ENCODE measurements at places on chromosomes 2 and 18.
A peak's percentile ranks its signal among the peaks of the same experiment; 100 is the strongest.

GRCh38 chr2:233498126-233498525 lies 68.5 kb downstream of the USP40 start:
- DNase-seq = no peak

GRCh38 chr2:223597076-223597475 lies 5.1 kb downstream of the SCG2 start:
- DNase-seq = no peak

GRCh38 chr2:58107803-58108710 lies 61.5 kb downstream of the VRK2 start:
- no peak for DNase-seq

GRCh38 chr18:79522451-79523205 lies 126.9 kb downstream of the NFATC1 start:
- DNase-seq = no peak

DNA sequence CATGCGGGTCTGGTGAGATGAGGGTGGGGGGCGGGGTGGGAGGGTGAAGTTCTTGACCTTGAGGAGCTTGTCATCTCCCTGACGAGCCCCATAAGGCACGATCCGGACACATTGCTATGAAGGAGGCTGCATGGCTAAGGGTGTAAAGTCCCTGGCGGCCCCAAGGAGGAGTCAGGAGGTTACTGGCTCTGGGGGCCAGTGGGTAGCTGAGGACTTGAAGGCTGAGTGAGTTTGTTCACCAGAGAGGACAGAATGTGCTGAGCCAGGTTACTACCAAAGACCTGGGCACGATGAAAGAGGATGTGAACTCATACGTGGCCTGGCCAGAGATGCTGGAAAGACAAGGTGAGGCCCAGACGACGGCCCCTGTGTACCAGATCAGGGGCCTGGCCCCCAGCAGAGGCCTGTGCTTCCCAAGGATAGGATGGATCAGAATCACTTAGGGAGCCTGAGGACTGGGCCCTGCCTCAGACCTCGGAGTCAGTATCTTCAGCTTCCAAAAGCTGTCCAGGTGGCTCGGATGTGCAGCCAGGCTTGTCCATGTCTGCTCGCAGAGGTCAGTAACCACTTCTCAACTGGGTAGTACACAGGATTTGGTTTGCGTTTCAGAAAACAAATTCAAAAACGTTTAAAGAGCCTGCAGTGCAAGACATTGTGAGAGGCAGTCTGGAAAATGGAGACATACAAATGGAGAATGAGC lies 110.9 kb downstream of the RNF144A start:
- DNase-seq = no peak

DNA sequence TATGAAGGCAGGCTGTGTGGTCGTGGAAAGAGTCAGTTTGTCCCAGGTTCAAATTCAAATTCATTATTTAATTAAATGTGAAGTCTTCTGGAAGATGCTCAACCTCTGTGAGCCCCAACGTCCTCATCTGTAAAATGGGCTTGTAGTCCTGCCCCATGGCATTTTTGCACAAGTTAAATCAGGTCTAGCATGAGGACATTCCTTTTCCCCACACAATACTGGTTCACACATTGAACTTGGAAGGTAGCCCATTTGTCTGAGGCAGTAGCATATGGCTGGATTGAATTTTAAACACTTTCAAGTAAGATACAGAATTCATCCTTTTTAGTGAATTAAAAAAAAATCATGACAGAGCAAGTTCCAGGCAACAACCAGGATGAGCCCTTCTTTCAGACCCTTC lies 665.4 kb upstream of the HS6ST1 start:
- DNase-seq = no peak

- no peak for DNase-seq
These were observed 177.8 kb downstream of the SOX11 start for GRCh38 chr2:5869936-5870335.

GRCh38 chr18:21820811-21821143 lies 80.2 kb downstream of the MIB1 start:
- DNase-seq = no peak

DNA sequence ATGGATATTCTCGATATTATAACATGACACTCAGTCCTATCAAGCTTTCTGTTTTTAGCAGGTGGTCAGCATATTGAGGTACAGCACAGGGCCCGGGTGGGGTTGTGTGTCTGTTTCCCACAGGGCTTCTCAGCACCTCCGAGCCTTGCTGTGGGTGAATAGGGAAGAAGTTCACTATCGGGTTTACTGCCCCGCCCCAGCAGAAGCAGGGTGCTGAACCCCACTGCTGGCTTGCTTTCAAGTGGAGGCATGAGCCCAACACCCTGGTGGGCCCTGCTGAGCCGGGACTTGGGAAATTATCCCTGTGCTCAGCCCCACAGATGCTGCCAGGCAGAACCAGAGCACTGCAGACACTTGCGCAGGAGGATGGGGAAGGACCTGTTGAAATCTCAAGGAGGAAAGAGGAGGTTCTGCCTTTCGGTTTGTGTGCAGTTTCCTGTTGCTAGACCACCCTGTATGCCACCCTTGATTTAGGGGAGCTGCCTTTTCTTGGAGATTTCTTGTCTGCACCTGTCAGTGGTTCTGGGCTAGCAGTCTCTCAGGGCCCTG lies 270.3 kb upstream of the SALL3 start:
- no peak for DNase-seq

DNA sequence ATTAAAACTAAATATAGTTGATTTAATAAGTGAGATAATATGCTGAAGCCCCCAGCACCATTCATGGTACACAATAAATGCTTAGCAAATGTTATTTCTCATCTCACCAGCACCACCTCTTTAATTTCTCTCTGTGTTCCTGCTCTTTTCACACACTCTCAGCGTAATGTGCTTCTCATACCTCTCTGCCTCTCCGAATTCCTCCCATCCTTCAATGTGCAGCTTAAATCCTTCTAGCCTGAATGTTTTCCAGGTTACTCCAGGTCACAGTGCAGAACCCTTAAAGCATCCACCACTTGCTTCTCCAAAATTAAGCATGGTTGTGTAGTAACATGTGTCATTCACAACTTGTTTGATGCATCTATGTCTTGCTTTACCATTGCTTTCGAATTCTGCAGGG lies 119.6 kb downstream of the MCFD2 start:
- DNase-seq = no peak

GRCh38 chr2:239157771-239158170 lies 243.0 kb downstream of the HDAC4 start:
- DNase-seq = no peak

- DNase-seq = no peak
These were observed 40.0 kb downstream of the ACVR2A start for GRCh38 chr2:147884830-147885229.

DNA sequence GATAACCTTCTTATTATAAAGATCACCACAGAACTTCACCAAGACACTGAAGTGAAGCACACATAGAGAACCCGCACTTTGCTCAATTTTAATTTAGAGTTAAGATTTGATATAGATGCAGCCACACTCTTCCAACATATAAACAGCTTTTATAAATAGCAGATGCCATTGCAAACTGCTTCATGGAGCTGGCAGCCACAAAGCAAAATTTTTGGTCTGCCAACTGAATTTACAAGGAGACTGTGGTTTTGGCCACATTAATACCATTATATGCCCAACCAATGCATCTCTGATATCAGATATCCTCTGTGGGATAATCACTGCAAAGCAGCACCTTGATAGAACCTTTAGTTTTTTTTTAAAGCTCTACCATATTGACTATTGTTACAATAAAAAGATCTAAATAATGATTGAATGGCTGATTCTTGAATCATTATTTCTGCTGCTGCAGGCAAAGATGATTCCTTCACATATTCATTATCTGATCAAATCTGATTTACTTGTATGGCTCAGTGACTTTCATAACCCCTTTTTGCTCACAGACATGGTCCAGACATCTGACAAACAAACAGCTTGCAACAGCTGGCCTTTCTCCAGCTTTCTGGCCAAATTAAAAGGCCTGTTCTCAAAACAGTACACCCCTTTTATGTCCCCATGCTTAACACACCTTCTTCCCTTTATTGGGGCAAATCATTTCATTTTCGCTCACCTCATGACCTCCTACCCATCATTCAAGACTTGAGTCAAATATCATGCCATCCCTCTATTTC lies 88.4 kb downstream of the METTL4 start:
- DNase-seq = no peak

DNA sequence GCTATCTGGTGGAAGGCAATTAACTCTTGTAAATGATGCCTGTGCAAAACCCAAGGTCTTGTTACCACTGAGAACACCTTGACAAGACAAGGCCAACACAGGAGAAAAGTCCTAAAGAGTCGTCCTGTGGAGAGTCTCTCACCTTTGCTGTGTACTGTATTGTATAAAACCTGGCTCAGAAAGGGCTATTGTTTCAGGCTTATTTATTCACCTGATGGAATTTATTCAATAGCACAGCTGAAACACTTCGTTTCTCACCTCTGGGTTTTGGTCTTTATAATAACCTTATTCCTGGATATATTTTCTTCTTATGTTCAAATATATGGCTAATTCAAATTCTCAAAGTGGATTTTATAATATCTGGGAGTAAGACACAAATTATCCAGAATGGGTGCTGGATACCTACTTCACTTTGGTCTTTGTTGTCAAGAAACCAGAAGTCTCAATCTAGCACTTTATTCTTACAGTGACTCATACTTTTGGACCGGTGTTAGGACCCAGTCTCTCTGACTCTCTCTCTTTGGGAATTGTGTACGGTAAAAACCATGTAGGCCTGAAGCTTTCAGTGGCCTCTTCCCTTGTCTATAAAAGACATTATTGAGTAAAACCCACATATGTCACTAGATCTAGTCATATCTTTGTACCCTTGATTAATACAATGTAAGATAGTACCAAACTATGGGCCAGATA lies 16.1 kb upstream of the STAT4 start:
- no peak for DNase-seq

- no peak for DNase-seq
These were observed 209.2 kb downstream of the MYCN start for GRCh38 chr2:16149349-16150243.

- DNase-seq = no peak
These were observed 446.6 kb downstream of the IRS1 start for GRCh38 chr2:226352941-226353560.

DNA sequence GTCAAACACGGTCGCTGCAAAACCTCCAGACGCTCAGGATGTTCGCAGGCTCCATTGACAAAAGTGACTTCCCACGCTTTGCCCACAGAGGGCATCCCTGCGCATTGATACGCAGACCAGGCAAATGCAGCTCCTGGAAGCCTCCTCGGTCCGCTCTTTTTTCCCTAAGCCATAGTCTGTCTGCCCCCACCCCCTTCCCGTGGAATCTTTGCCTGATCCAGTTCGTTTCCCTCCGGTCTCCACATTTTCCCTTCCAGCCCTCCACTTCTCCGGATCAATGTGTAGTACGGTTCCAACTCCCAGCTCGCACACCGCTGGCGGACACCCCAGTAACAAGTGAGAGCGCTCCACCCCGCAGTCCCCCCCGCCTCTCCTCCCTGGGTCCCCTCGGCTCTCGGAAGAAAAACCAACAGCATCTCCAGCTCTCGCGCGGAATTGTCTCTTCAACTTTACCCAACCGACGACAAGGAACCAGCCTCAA lies at the start of gene DCC:
Gene DCC (plus strand): TSS at position 307 of the 481 bp plus-strand sequence. CDS start 591 bp downstream, outside the sequence.
- DNase-seq = peak; percentile 52

DNA sequence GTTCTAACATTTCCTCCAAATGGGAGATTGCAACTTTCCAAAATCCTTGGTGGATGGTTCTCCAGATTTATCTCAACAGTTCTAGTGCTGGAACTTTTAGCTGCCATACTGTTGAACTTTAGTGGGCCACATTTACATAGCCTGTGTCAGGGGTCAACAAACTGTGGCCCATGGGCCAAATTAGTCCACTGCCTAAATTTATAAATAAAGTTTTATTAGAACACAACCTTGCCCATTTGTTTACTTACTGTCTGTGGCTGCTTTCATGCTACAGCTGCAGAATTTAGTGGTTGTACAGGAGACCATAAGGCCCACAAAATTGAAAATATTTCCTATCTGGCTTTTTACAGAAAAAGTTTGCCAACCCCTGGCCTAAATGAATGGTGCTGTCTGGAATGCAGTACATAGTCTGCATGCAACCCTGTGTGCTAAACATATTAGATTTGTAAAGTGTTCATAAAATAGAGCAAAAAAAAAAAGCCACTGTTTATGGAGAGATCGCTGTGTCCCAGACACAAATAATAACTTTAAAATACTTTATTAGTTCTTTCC lies 30.3 kb downstream of the MGAT5 start:
- no peak for DNase-seq

DNA sequence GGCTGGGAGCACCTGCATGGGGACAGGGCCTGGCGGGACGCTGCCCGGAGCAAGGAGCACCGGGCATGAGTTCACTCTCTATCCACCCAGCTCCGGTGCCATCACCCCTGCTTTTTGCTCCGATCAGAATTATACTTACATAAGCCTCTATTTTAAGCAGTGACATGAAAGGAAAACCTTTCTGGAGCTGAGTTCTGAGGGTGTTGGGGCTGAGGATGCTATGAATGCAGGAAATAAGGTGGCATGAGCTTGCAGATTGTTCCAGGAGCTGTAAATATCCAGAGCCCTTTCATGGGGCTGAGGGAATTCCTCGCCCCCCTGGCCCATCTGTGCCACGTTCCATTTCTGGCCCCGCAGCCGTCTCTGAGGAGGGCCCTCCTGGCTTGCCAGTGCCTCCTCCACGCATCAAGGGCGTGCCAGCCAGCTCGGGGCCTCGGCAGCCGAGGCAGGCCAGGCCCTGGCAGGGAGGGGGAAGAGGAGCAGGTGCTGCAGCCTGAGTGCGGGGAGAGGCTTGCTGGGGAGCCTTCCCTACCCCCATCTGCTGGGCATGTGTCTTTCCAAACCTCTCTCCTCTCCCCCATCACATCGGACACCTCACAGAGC lies 91.7 kb upstream of the MCFD2 start:
- no peak for DNase-seq

Data from D721Med (cell line).